ENCODE measurements at places on chromosomes 7 and 10. TPM values are rescaled to one million over a fixed set of nuclear protein-coding genes. Genes with fewer than 3 reads are reported as not detected.

DNA sequence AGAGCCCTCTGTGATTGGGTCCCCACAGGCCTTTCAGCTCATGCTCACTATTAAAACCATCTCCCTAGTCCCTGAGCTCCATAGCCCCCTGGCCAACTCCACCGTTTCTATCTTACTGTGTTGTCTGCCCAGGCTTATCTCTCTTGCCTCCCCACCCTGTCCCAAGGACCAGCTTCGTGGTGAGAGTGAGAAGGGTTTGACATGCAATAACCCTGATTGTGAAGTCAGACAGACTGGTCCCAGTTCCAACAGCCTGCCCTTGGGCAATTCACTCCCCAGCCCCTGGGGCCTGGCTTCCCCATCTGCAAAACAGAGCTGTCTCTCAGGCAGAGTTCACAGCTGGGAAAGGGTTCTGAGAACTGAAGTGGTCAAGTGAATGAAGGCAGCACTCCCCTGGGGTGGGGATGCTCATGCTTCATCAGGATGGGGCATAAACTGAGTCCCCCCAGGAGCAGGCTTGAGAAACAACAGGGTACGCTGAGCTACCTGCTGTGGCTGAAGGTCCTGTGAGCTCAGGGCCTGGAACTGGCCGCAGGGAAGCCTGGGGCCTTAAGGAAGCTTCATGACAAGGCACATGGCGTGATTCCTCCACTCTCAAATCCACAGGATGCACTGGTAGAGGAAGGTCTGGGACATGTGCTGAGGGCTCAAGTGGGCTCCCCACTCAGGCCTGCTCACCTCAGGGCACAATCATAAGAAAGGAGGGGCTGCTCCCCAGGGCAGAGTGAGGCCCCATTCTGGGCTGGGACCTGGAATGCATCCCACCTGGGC, 1.8 kb upstream of the PPIF start:
- H3K36me3 ChIP-seq: peaks cover 26% of the 10 kb centered on the region
- no peak overlapping the region for H3K4me3 ChIP-seq
- no peak overlapping the region for H3K27ac ChIP-seq
- H3K4me1 ChIP-seq: peaks cover 25% of the 10 kb centered on the region

- DNase-seq: no peak
- no peak overlapping the region for H3K27ac ChIP-seq
- H3K27me3 ChIP-seq: peaks cover 30% of the 10 kb centered on the region
- no peaks in the 10 kb centered on the region for H3K4me1 ChIP-seq
- H3K4me3 ChIP-seq: no peak overlapping the region
These were observed 82.8 kb downstream of the TES start for GRCh38 chr7:116293139-116293538.

DNA sequence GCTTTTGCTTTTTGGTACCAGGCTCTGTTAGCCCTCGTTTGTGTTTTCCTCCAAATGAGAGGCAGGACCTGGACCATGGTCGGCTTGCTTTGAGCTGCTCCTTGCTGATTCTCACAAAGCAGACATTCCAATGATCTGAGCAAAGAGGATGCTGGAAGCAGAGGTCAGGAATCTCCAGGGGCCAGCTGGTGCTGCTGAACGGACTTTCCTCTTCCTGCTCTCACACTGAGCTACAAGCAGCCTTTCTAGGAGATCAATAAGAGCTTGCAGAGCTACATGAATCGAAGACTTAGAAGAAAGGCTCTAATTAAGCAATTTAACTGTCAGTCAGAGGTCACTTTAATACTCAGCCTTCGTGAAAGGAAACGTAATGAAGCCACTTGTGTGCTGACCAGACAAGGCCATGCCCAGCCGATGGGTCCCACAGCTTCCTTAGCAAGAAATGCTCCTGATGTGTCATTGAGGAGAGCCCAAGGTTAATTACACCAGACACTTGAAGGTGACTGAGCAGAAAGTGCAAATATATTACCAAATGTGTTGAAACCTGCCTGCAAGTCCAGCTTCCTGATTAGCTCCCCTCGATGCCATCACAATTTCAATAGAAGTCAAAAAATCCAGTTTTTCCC, 151.3 kb upstream of the RSU1 start:
- no peak for DNase-seq
- H3K27me3 ChIP-seq: no peaks in the 10 kb centered on the region
- peaks cover 2% of the 10 kb centered on the region for H3K36me3 ChIP-seq
- H3K27ac ChIP-seq: no peak overlapping the region
- H3K4me3 ChIP-seq: no peak overlapping the region

GRCh38 chr7:103113164-103113563, 35.7 kb downstream of the NAPEPLD start:
- peaks cover 7% of the 10 kb centered on the region for H3K4me1 ChIP-seq
- H3K27ac ChIP-seq: no peak overlapping the region
- no peak for DNase-seq
- no peak overlapping the region for H3K4me3 ChIP-seq
- H3K27me3 ChIP-seq: no peaks in the 10 kb centered on the region
- H3K36me3 ChIP-seq: peaks cover 53% of the 10 kb centered on the region

DNA sequence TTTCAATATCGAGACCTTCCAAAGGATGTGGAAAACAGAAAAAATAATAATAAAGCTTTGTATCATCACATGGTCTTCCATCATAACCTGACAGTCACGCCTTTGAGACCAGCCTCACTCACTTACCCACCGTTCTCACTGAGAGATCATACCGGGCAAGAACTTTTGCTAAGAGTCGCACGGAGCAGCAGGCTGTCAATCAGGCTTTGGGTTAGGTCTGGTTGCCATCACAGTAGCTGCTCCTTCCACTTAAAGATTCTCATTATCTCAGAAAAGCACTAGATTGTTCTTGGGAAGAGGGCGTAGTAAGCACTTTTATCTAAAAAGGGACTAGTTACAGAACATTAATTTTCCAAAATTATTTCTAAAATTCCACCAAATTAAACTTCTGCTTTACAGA, 2.0 kb downstream of the RELN start:
- no peak for DNase-seq
- H3K4me1 ChIP-seq: peaks cover 6% of the 10 kb centered on the region
- no peaks in the 10 kb centered on the region for H3K36me3 ChIP-seq
- no peak overlapping the region for H3K4me3 ChIP-seq
- no peak overlapping the region for H3K27ac ChIP-seq

- no peaks in the 10 kb centered on the region for H3K27me3 ChIP-seq
- no peak for DNase-seq
- no peak overlapping the region for H3K27ac ChIP-seq
These were observed 12.9 kb upstream of the ADCK2 start for GRCh38 chr7:140659856-140660255.

GRCh38 chr7:41183741-41184140, 519.1 kb downstream of the INHBA start:
- DNase-seq: no peak
- H3K27ac ChIP-seq: no peak overlapping the region
- H3K36me3 ChIP-seq: no peaks in the 10 kb centered on the region
- no peaks in the 10 kb centered on the region for H3K4me1 ChIP-seq

Gene LGI1
- total RNA-seq: not detected

Gene RBM20
- 0.45 TPM for total RNA-seq

Gene TRIM4
- 21.8 TPM for total RNA-seq

Gene PNLIPRP2
- total RNA-seq: not detected

Gene MEOX2
- total RNA-seq: not detected
